NCI-H774 (cell line): ENCODE measurements at places on chromosomes 7 and 10.

- no peak for DNase-seq
Observed at GRCh38 chr10:78335371-78335690, 301.7 kb downstream of the RPS24 start.

DNA sequence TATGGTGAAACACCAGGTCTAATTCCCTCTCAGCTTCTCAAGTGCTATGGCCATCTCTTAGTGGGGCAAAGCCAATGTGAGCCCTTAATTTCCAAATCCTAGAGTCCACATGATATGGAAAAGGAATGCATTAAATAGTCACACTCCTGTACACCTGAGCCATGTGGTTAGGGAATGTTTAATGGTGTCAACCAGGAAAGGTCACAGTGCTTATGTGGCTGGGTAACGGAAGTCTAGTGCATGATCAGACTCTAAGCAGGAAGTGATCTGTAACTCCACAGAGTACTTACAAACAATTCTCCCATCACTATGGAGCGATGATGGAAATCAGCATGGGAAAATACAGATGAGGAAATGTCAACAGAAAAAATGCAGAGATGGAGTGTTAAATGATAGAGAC lies 148.8 kb downstream of the MAGI2 start:
- DNase-seq, result no peak

GRCh38 chr10:33381451-33382215 lies 47.2 kb upstream of the NRP1 start:
- DNase-seq, result no peak

DNA sequence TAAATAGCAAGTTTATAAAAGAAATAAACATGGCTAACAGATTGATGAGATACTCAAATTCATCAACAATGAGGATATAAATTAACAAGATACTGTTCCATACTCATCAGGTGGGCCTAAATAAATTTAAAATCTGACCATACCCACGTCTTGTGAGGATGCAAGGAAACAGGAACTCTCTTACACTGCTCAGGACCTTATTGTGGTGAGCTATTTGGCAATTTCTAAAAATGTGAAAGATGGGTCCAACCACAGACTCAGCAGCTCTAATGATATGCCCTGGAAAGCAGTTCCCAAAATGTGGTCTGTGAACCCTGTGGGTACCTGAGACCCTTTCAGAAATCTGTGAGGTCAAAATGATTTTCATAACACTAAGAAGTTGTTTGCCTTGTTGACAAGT lies 21.5 kb downstream of the RPP38 start:
- DNase-seq, result no peak

GRCh38 chr7:20742913-20743312 lies 43.8 kb downstream of the SP8 start:
- no peak for DNase-seq

GRCh38 chr10:132373241-132373955 lies 23.6 kb upstream of the PWWP2B start:
- DNase-seq, result no peak

DNA sequence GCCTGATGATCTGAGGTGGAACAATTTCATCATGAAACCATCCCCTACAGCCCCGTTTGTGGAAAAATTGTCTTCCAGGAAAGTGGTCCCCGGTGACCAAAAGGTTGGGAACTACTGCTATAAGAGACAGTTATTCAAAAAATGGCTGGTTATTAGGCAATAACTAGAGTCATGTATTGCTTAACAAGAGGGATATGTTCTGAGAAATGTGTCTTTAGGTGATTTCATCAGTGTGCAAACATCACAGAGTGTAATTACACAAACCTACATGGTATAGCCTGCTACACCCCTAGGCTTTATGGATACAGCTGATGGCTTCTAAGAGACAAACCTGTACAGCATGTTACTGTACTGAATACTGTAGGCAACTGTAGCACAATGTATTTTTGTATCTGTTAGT lies 71.3 kb upstream of the CSTF2T start:
- DNase-seq, result no peak

DNA sequence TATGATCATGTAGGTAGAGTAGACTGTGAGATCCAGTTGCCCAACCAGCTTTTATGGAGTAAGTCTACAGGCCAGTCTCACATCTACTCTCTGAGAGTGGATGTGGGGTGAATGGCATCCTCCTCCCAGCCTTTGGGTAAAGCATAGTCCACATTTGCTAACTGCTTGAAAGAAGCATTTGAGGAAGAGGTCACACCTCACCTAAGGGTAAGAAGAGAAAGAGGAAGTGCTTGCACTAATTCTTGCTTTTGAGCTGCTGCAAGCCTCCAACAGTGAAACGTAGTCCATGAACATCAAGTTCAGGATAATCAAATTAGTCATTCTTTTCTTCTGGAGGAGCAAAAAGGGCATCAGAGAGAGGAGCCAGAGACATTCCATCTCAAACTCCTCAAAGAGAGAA lies 93.9 kb upstream of the AGR3 start:
- DNase-seq, result no peak

GRCh38 chr10:32972460-32972859 lies 14.4 kb upstream of the ITGB1 start:
- DNase-seq, result no peak

DNA sequence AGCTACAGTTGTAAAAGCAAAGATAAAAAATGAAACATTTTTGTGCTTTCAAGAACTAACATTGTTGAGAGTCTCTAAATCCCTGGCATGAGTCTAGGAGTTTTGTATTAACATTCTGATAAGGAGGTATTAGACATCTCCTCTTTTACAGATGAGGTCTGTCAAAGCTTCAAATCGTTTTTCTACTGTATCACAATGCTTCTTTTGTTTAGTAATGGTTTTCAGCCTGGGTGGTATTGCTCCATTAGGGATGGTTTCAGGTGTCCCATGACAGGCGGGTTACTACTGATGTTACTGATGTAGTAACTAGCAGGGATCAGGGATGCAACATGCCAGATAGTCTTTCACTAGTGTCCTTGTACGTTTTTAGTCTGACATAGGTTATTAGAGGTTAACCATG lies 27.4 kb downstream of the STAM start:
- DNase-seq, result no peak
